ENCODE measurements at places on chromosomes 4 and X. TPM values are rescaled to one million over a fixed set of nuclear protein-coding genes. Genes with fewer than 3 reads are reported as not detected.

- H3K4me1 ChIP-seq = peaks cover 8% of the 10 kb centered on the region
- no peak overlapping the region for H3K4me3 ChIP-seq
- no peak overlapping the region for H3K27ac ChIP-seq
- DNase-seq = no peak
- no peaks in the 10 kb centered on the region for H3K36me3 ChIP-seq
Measured at GRCh38 chr4:76527666-76528065, 92.6 kb downstream of the SHROOM3 start.

DNA sequence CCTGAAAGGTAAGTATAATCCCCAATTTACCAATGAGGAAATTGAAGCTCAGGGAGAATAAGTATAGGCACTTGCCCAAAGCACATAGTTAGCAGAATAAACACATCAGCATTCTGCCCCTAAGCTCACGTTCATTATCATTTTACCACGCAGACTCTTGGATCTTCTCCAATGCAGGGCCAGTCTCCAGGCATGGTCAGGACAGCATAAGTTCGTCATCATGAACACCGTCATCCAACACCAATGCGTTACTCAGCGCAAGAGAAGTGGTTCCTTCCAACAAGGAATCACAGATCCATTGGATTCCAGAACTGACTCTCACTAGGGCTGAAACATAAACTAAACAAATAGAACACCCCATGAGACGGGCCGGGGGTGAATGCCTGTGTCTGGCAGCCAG, 86.5 kb upstream of the GPM6B start:
- DNase-seq = no peak
- peaks cover 10% of the 10 kb centered on the region for H3K4me1 ChIP-seq
- no peaks in the 10 kb centered on the region for H3K27me3 ChIP-seq

DNA sequence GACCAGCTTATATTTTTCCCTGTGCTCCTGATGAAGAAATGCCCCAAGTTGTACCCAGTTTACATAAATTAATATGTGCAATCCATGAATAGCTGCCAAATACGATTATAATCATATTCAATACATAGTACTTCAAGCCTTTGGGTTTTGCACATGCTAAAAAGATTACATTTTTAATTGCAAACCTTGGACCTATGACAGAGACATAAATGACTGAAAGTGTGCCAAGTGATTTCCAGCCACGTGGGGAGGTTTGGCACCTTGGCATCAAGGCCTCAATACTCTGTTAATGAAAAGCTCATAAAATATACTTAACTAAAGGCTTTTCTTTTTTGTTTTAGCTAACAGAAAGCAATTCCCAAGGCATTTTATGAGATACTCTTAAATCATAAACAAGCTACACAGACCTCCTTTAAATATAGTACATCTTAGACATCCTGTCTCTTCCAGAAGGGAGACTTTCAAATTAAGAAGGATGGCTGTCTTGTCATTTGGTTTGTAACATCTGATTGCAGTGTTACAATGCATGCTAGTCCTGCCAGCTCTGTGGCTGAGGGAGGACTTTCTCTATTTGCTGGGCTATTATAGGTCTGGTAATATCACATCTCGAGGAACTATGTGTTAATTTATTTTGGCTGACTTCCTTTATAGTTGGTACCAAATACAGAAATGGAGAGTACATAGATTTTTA, 404.1 kb downstream of the AFF2 start:
- no peaks in the 10 kb centered on the region for H3K27me3 ChIP-seq
- H3K4me1 ChIP-seq = no peaks in the 10 kb centered on the region
- no peak overlapping the region for H3K4me3 ChIP-seq
- no peaks in the 10 kb centered on the region for H3K36me3 ChIP-seq
- no peak for DNase-seq

DNA sequence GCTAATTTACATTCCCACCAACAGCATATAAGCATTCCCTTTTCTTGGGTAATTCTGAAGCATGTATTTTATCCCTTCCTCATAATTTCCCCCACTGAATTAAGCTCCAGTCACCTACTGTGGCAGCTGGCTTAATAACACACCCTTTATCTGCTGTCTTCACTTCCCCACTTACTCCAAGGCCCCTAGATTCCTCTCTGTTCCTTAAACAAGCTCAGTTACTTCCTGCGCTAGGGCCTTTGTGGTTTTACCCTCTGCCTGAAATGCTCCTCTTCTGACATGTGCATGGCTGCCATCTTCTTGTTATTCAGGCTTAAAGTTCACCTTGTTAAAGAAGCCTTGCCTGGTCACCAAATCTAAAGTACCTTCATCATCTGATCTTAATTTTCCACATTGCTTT, 47.2 kb upstream of the RPS6KA3 start:
- no peaks in the 10 kb centered on the region for H3K36me3 ChIP-seq
- H3K27ac ChIP-seq = no peak overlapping the region
- H3K4me1 ChIP-seq = peaks cover 4% of the 10 kb centered on the region
- no peaks in the 10 kb centered on the region for H3K27me3 ChIP-seq

Gene ANK2
- 9.2 TPM for total RNA-seq

Gene HDAC8
- total RNA-seq = 50.0 TPM
